AG08395 (cell line): ENCODE measurements at places on chromosomes 4 and X.

GRCh38 chr4:26218677-26219605 lies 101.9 kb upstream of the RBPJ start:
- peak; percentile 14 for DNase-seq

- peak; percentile 93 for DNase-seq
Observed at GRCh38 chrX:115344885-115345614, 55.5 kb downstream of the LUZP4 start.

- DNase-seq: peak; percentile 11
Observed at GRCh38 chr4:141047228-141047884, 85.9 kb downstream of the RNF150 start.

GRCh38 chrX:119672426-119672825 lies 20.5 kb downstream of the SEPTIN6 start:
- DNase-seq: no peak

- peak; percentile 54 for DNase-seq
Observed at GRCh38 chr4:119132306-119132705, 3.3 kb upstream of the MYOZ2 start.

DNA sequence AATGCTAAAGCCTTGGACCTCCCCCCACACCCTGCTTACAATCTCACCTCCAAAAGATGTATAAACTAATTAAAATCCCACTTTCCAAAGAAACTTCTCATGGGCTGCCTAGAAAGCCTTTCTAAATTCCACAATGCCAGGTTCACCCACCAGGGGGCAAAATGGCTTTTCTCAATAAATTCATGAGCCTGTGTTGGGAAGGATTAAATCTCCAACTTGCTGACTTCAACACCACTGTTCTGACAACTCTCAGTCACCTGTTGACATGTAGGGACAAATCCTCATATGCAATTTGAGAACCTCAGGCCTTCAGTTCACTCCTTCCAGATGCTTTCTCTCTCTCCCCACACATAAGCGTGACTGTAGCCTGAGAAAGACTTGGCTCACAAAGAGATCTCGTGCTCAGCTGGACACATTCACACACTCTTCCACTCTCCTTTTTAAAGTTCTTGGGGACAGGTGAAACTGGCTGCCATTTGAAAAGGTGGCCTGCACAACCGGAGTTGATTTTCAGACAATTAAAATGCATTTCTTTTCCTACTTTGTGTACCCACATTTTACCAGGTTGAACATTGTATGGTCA lies 88.6 kb upstream of the PRPS2 start:
- no peak for DNase-seq

- no peak for DNase-seq
Observed at GRCh38 chrX:13158911-13159310, 114.5 kb upstream of the FAM9C start.

- no peak for DNase-seq
Observed at GRCh38 chrX:88944661-88945060, 197.6 kb downstream of the CPXCR1 start.

GRCh38 chrX:153464116-153464515 lies 6.3 kb downstream of the HAUS7 start:
- no peak for DNase-seq

DNA sequence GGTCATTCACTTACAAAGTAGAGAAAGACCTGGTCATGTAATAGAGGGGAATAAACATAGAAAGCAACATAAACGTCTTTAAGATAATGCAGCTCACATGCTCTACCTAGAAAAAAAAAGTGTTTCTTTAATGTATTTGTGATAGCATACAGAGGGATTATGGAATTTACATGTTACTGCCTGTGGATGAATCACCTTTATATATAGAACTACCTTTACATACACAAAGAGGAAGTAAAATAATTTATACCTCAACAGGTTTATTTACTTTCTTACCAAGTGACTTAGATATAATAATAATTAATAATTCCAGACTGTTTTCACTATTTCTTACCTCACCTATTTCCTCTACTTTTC lies 81.5 kb downstream of the PPP3CA start:
- no peak for DNase-seq

DNA sequence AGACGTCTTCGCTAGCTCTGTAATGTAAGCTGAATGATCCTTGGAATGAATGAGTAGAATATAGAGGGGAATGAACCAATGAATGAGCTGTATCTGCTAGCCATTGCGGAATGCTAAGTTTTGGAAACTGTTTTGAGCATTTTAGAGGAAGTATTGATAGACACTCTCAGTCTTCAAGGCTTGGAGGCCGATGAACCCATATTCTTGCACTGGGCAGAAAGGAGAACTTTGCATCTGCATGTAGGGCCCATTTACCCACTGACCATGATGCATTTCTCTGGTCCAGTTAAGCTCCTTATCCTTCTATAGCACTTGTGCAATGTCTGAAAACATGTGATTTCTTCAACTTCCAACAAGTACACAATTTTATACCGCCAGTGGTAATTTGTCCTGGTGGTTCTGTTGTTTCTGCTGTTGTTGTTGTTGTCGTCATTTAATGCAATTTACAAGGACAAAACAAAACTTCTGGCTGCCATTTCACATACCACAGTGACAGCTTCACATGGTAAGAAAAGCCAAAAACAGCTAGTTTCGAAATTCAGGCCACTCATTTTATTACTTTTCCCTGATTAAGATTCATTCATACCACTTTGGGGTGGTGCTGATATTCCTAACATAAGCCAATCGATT lies 85.0 kb upstream of the MTM1 start:
- no peak for DNase-seq

DNA sequence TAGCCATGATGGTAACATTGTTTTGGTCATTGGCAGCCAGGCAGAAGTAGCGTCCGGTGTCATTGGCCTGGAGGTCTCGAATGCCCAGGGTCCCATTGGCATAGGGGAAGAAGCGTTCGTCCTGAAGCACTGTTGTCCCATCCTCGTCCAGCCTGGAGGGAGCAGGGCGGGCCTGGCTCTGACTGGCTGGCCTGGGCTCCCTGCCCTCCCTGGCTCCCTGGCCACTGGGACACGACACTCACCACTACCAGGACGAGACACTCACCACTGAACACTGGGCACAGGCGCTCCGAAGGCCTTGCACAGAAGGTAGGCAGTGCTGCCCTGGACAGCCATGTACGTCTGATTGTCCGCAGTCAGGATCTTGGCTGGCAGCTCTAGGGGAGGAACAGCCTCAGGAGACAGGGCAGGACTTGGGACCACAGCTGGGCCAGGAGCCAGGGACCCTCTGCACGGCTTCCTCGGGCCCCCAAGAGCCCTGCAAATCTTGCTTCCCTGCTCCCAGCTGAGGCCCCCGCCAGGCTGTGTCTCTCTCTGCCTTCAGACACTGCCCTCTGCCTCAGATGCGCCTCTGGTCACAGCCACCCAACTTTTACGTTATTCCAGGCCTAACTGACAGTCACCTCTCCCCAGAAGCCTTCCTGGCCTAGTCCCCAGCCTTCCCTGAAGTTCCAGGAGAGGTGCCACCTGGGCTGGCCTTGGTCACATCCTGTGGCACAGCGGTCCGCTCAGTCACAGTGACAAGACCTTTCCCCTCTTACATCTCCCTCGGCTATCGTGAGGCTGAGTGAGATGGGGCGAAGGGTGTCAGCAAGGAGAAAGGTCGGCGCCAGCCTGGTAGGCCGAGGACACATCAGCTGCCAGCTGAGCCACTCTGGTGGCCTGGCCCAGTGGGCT lies 17.1 kb downstream of the L1CAM start:
- no peak for DNase-seq

DNA sequence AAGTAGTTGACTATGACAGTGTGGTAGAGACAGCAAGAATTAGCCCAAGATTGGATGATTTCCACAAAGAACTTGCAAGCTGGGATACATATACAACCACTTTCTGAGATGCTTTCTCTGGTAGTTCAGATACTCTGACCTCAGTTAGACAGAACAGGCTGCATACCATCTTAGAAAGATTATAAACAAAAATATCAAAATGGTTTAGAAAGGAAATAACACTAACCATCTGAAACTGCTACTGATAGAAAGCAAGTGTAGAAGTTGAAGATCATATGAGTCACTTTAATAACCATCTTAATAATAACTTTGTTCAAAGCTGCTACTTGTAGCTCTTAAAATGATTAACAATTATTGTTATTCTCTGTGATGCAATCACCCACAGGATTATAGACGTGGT lies 255.4 kb upstream of the TTC29 start:
- DNase-seq: no peak

DNA sequence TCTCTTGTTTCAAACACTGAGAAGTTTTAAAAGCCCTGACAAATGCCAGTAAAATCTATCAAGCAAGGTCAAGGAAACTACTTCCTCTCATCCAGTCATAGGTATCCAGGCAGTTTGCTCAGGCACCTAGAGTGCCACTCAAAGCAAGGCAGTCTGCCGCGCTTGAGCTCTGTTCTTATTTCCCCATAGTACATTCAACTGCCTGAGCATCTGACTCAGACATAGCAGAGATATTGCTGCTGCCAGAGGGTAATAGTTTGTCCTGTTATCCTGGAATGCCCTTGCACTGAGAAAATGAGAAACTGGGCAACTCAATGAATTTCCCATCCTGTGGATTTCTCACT lies 16.1 kb upstream of the ATP8A1 start:
- DNase-seq: no peak

- DNase-seq: no peak
Observed at GRCh38 chrX:136731207-136731782, 49.4 kb downstream of the ARHGEF6 start.

GRCh38 chr4:130233377-130234047 lies 1137.6 kb downstream of the C4orf33 start:
- DNase-seq: no peak

GRCh38 chrX:70922774-70923473 lies 8.0 kb downstream of the SLC7A3 start:
- DNase-seq: no peak

DNA sequence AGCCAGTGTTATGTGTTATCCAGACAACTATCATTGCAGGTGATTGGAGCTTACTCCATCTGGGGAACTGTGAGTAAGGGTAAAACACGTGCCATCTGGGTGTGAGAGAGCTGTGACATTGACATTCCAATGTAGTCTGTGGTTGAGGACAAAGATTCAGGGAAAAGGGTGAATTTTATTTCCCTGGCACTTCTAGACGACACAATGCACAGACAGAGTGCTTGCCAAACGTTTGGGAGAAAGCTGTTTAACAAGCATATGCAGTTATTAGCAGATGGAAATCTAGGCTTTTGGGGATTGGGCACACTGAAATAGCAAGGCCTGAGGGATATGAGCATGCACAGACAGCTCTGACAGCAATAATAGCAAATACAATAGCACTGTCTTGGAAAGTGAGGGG lies 21.3 kb upstream of the CTSO start:
- no peak for DNase-seq

DNA sequence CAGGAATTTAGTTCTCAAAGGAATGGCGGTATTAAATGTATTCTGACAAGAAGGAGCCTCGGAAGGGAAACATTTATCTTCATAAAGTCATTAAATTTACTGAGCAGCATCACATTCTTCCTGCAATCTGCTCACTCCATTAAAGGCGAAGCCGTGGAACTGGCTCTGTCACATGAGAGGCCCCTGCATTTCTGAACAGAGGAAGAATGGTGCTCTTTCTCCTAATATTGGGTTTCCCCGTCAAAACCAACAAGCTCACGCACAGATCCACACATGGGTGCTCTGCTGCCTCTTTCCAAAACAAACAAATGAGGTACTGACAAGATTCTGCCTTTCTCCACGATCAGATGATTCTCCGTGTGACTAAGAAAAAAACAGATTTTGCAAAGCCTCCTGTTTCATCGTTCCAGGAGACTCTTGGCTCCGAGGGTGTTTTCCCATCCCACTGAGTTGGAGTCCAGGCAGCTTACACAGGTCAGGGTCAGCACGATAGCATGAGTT lies 191.2 kb downstream of the IDS start:
- DNase-seq: no peak
